ENCODE measurements at places on chromosomes 3 and 15.

GRCh38 chr15:72235298-72235697 lies 4.3 kb upstream of the PKM start:
- DNase-seq: no peak

GRCh38 chr15:42133886-42134502 lies 22.4 kb downstream of the PLA2G4F start:
- DNase-seq: no peak

DNA sequence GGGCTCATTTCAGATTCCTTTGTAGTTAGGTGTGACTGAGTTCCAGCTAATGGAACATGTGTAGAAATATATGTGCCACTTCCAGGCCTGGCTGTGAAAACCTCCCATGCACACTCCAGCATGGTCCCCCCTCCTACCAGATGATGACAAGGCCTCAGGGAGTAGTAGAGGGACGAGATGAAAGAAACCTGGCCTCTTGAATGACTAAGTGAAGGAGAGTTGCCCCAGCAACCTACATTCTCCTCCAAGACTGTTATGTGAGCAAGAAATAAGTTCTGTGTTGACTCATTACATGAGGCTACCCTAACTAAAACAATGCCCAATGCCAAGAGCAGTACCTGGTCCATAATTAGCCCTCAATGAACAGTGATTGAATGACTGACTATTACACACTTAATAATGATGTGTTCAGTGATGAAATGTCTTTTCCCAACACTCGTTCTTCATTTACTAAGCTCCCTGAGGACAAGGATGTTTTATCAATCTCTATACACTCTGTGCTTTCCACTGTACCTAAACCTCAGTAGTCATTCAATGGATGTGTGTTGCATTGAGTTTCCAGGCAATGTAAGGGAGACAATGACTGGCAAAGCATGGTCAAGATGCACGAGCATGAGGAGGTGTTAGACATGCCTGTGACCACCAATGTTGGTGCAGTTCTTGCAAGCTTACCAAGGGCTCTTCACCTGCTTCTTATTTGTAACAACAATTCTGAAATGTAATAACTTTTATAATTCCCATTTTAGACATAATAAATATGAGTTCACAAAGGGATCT lies 62.0 kb upstream of the BCL6 start:
- DNase-seq: peak; percentile 92

DNA sequence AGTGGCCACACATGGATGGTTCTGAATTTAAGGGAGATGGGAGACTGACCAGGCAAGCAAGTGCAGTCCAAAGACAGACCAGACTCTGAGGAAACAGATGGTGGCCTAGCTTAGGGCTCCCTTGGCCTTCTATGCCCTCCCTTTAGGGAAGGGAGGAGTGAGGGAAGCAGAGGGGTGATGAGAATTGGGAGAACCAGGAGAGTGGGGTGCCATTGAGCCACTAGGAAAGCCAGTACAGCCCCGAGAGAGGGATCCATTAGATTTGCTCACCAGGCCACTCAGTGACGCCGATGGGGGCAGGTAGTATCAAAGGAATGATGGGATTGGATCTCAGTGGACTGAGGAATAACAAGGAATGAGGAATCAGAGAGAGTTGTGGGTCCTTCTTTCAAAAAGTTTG lies 30.4 kb upstream of the HERC1 start:
- no peak for DNase-seq

GRCh38 chr3:152539191-152539764 lies 270.5 kb downstream of the MBNL1 start:
- DNase-seq: peak; percentile 13

DNA sequence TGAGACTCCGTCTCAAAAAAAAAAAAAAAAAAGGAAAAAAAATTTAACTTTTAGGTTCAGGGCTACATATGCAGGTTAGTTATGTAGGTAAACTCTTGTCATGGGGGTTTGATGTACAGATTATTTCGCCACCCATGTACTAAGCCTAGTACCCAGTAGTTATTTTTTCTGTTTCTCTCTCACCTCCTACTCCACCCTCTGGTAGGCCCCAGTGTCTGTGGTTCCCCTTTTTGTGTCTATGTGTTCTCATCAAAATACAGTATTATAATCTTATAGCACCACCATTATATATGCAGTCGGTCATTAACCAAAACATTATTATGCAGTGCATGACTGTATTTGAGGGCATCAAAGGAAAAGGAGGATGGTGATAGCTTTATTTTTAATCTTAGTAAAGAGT lies 47.3 kb downstream of the CHP1 start:
- DNase-seq: no peak

DNA sequence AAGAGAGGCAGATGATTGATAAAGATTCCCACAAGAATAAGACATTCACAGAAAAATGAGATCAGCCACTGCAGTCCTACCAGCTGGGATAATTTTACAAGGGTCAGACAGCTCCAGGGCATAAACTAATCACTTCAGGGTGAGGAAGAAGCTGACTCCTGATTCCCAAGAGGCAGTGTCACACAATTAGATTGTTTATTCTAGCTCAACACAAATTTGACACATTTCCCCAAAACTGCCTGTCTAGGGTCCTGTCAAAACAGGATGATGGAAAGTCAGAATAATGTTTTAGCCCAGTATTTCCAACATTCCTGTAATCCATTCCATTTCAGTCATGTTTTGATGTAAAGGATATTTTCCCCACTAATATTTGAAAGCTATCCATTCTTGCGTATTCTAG lies 110.8 kb downstream of the TNIK start:
- DNase-seq: peak; percentile 38

DNA sequence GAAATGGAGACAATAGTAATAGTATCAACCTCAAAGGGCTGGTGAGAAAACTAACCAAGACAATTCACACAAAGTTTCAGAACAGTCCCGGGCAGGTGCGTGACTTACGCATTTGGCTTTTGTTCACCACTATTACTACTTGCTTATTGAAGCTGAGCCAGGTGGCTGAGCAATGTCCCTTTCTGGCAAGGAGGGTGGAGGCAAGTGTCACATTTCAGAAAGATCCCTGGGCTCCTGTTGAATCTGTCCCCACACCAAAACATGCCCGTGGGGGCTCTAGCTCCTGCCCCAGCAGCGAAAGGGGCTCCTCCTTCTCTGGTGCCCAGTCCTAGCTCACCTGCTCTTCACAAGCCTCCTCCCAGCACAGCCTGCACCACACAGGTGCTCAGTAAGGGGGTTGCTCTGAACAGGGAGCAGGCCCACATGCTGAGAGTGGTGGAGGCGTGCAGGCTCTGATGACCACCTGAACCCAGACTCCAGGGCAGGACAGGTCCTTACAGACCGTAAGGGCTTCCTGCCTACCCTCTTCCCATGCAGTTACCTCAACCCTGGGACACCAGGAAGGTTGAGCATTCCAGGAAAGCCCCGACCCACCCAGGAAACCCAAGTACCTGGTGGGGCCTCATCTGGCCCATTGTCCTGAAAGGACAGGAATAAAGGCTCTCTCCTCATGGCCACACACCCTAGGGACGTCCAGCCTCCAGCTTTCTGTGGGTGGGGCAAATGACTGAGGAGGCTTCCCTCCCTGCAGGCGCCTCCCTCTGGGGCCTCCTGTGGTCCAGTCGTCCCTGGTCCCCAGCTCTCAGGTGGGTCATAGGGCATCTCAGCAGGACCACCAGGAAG lies 32.6 kb downstream of the SEMA7A start:
- DNase-seq: peak; percentile 74

GRCh38 chr3:170730071-170730812 lies 139.8 kb downstream of the RPL22L1 start:
- no peak for DNase-seq

GRCh38 chr15:57384024-57384423 lies 7.7 kb downstream of the CGNL1 start:
- no peak for DNase-seq

DNA sequence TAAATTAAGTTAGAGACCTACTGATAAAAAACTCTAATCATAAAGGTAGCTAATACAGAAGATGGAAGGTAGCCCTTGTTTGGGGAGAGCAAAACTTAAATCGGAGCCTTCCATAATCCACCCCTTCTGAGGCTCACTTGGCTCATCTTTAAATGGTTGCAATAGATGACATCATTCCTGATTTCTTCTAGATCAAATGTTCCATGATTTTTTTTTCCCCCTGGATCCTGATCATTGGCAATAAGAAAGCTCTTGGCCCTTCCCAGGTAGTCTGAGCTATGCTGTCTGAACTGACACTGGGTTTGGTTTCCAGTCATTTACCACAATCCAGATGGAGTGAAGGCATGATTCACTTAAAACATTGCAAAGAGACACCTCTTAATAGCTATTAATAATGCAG lies 92.5 kb downstream of the PIK3R4 start:
- DNase-seq: no peak

GRCh38 chr15:85878828-85879225 lies 84.1 kb upstream of the KLHL25 start:
- peak; percentile 26 for DNase-seq

- DNase-seq: no peak
Measured at GRCh38 chr3:8538913-8539312, 37.3 kb downstream of the LMCD1 start.

- no peak for DNase-seq
Measured at GRCh38 chr3:53650424-53650823, 156.0 kb downstream of the CACNA1D start.

- DNase-seq: peak; percentile 68
Measured at GRCh38 chr3:14170531-14171159, 7.8 kb downstream of the XPC start.

- DNase-seq: no peak
Measured at GRCh38 chr3:16346413-16347081, 81.5 kb downstream of the OXNAD1 start.

DNA sequence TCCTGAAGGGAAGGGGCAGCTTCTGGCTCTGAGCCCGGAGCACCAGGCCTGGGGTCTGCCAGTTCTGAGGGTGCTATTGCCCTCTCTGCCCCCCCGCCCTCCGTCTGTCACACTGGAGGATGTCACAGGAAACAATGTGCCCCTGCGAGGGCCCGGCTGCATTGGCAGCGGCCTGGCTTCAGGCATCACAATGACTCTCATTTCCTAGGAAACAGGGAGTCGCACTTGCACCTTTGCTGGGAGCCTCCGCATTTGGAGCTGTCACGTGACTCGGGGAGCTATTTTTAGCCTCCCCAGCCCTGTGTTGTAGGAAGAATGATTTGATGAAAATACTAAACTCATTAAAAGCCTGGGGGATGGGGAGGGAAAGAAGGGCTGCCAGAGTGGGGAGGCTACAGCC lies 518.9 kb downstream of the SHQ1 start:
- no peak for DNase-seq

DNA sequence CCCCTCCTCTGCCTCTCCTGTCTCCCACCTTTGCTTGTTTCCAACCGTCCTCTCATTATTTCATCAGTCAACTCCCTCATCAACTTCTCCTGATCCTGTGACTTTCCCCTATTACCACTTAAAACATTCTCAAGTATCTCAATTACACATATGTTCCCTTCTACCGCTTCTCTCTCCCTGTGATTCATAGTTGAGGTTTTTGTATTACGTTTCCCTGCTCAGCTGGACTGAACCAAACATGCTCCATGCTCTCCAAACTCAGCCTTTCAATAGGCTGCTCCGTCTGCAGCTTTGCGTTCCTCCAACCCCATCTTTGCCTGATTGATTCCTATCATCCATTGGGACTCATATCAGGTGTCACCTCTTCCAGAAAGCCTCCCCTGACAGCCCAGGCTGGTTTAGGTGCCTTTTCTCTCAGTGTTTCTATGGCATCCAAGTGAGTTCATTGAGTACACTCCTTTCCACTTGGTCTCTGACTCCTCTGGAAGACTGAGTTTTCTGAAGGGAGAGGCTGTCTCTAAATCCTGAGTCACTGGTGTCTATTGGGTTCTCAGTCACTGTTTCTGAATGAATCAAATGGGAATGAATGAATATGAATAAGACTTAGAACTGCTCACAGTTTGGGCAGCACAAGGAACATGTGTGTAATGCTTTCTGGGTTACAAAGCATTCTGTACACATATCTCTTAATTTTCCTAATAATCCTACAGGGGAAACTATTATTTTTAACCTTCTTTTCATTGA lies 56.4 kb downstream of the PLD1 start:
- peak; percentile 95 for DNase-seq

GRCh38 chr3:197398286-197398878 lies 100.0 kb upstream of the DLG1 start:
- DNase-seq: no peak

DNA sequence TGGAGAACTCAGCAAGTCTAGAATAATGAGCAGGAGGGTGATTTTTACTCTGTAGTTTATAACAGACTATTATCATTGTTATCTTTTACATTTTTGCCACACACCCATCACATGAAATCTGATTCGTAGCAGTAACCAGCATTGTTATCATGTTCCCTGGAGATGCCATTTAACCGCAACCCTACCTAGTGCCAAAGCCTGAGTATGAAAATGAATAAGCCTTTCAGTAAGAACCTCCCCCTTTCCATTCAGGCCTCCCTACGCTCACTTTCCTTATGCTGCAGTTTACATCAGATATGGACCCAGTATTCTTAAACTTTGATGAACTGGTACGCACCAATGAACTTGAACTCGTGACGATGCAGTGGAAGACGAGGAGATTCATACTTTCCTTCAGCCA lies 158.7 kb upstream of the SPRED1 start:
- no peak for DNase-seq

DNA sequence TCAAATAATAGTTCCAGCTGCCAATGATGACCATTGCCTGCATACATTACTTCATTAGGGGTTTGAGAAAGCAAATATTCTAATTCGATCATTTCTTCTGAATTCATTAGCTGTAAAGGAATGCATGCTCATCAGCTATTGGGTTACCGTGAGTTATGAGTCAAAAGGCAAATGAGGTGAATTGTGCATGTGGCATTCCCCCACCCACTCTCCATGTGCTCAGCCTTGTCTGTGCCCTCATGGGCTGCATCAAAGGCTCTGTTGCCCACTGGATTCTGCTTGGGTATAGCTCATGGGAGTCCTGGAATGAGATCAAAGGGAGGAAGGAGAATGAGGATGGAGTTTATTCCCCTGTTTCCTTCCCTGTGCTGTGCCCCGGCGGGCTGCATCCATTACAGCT lies 99.3 kb upstream of the CHRNA7 start:
- no peak for DNase-seq

DNA sequence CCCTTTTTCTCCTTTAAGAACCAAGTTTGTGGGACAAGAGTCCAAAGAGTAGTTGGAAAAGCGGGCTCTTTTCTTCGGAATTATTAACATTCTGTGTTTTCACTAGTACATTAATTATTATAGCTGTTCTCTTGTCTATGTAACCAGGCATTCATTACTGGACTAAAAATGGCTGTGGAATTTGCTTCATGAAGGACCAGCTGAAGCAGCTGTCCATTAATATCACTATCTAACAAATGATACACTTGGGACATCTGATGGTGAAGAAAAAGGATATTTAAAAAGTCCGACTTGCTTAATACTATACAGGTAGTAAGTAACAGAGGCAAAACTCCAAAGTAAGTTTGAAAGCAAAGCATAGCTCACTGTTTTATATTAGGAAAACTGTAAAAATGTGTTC lies 728.9 kb upstream of the DPPA4 start:
- DNase-seq: no peak

DNA sequence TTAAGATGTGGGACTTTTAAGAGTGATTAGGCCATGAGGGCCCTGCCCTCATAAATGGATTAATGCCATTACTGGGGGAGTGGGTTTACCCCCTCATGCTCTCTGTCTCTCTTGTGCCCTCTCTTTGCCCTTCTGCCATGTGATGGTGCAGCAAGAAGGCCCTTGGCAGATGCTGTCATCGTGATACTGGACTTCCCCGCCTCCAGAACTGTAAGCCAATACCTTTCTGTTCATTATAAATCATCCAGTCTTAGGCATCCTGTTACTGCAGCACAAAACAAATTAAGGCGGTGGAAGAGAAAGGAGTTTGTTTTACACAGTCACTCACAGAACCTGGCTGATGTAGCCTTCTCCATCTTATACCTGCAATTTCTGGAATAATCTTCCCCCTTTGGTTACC lies 360.3 kb upstream of the TBL1XR1 start:
- DNase-seq: no peak

- DNase-seq: no peak
Measured at GRCh38 chr15:66560856-66561525, 4.8 kb downstream of the LCTL start.
